ENCODE measurements at places on chromosomes 6 and 20.

DNA sequence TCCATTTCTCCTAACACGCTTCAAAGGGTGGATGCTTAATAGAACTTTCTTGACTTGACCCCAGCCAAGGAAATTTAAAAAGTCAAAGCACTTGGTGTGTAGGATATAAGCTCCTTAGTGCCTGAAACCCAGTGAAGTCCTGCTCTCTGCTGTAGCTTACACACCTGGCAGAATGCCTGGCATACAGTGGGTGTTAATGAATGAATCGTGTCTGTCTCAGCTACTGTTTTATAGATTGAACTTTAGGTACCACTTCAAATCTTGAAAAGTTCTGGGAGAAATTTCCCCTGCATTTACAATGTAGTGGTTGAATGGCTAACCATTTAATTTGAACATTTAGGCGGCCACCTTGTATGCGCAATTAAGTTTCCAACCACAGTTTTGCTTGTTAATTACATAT lies 70.5 kb upstream of the ZNF217 start:
- no peak for DNase-seq

DNA sequence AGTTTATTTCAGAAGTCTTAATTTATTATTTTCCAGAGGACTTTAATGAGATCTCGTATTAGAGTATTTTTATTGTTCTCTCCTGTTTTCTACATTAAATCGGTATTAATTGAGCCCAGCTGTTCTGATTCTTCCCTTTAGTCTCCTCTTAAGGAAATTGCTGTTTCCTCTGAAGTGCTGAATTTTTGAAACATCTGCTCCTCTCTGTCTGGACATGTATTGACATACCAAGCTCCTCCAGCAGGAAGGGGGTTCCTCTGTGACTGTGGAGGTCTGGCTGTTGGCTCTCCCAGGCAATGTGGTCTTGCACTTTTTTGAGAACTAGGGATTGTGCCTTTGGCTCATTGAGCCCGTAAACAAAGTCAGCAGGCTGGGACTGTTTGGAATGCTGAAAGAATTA lies 74.9 kb downstream of the MAP3K4 start:
- DNase-seq: no peak

GRCh38 chr20:3374296-3374695 lies 33.2 kb downstream of the DNAAF9 start:
- no peak for DNase-seq

DNA sequence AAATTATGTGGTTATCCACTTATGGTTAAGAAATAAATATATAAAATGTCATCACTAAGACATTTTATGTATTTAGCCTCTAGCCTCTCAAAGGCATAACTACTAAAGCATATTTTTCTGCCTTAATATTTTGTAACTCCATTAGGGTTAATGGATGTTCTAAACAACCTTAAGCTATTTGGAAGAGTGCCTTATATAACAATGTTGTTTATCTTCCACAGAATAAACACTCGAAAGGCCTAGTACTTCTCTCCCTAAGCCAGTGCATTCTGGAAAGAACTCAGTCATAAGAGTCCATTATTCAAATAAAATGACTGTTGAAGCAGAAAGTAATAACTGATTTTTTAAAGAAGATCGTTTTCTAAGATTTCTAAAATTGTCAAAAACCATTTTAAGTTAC lies 15.0 kb upstream of the PRIM2 start:
- no peak for DNase-seq

- no peak for DNase-seq
Measured at GRCh38 chr20:63682384-63683139, 13.9 kb upstream of the TNFRSF6B start.

- no peak for DNase-seq
Measured at GRCh38 chr6:137230547-137230946, 11.4 kb upstream of the IFNGR1 start.

DNA sequence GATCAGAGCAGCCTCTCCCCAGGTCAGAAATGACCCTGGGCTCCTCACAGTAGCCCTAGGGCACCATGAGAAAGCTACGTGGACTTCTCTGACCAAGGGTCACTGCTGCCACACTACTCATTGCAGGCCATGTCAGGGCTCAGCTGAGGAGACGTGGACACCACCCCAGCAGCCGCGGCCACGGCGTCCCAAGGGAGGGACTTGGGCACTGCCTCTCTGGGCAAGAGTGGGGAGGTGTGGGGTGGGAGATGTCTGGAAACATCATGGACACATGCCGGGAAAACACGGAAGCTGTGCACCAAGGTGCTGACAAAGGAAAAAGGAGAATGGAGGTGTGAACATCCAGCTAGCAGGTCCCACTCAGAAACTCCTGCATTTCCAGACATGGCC lies 9.0 kb downstream of the GMEB2 start:
- no peak for DNase-seq

- DNase-seq: no peak
Measured at GRCh38 chr6:42302411-42302810, 84.8 kb upstream of the MRPS10 start.

- DNase-seq: no peak
Measured at GRCh38 chr6:42727087-42727611, 4.8 kb upstream of the PRPH2 start.

GRCh38 chr20:51906049-51906448 lies 103.7 kb upstream of the SALL4 start:
- no peak for DNase-seq

DNA sequence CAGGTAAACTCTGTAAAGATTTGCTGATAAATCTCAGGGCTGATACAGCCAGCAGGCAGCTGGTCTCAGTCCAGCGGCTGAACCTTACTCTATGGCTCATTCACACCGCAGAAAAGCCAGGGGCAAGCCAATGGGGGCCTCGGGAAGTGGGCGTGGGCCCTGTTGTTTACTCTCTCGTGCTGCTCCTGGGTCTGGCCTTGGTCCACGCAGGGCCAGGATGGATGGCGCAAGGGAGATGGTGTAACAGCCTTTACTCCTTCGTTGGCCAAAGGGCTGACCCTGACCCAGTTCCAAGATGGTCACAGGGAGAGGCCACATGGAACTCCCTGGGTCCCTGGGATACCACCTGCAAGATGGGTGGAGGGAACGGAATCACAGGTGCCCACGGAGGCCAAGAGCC lies 16.2 kb downstream of the KCNK17 start:
- DNase-seq: no peak

- no peak for DNase-seq
Measured at GRCh38 chr6:93498713-93499112, 79.4 kb upstream of the EPHA7 start.

- DNase-seq: no peak
Measured at GRCh38 chr6:31401403-31401802, 2.0 kb upstream of the MICA start.

DNA sequence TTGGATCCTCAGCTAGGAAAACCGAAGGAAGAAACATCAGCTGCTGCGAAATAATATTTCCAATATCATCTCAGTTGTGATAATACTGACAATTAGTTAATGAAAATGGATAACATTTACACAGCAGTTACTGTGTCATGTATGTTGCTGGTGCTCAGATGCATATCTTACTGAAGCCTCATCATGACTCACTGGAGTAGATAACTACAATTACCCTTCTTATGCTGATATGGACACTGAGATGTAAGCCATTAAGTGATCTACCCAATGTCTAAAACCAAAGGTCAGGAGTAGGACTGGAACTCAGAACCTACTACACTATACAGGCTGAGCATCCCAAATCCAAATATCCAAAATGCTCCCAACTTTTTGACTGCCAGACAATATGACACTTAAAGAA lies 54.7 kb upstream of the LYRM2 start:
- DNase-seq: no peak

DNA sequence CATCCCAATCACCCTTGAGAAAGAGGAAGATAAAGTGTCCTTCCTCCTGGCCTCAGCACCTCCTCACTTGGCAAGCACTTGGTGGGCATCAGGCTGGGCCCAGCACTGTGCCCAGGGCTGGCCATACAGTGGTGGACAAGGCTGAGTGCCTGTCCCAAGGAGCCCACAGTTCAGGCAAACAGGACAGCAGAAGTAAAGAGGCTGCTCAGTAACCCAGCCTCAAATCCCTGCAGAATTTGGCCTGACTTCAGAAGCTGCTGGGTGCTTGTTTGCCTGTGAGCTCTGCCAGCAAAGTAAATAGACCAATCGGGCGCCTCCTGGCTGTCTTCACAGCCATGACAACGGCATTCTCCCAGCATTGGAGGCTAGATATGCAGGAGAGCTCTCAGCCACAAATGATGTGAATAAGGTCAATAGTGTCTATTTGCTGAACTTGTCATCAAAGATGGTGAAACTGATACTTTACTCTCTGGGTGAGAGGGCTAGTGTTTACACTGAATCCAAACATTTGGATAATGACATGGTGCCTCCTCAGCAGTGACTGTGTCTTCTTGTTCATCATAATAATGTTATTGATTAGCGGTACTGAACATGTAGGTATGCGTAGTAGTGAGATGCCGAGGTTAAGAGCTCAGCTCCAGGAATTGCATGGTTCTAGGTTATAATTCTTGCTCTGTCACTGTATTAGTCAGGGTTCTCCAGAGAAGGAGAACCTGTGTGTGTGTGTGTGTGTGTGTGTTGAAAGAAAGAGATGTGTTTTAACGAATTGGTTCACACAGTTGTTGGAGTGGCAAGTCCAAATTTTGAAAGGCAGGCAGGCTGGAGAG lies 36.9 kb upstream of the FANCE start:
- no peak for DNase-seq

DNA sequence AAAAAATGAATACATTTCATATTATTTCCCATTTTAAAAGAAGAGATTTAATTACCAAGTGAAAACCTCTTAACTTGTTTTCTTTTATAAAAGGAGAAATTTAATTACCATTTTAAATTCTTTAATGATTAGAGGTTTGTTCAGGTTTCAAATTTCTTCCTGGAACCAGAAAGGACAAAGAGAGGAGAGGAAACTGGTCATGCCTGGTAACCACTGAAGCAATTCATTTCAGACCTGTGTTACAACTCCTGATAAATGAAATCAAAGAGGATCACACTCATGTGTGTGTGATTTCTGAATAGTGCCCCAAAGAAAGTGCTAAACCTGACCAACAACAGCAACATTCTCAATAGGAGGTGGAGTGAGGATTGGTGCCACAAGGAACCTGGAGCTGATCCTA lies 12.6 kb upstream of the SLPI start:
- no peak for DNase-seq

GRCh38 chr20:21016751-21017150 lies 89.4 kb downstream of the LINC00237 start:
- DNase-seq: no peak

DNA sequence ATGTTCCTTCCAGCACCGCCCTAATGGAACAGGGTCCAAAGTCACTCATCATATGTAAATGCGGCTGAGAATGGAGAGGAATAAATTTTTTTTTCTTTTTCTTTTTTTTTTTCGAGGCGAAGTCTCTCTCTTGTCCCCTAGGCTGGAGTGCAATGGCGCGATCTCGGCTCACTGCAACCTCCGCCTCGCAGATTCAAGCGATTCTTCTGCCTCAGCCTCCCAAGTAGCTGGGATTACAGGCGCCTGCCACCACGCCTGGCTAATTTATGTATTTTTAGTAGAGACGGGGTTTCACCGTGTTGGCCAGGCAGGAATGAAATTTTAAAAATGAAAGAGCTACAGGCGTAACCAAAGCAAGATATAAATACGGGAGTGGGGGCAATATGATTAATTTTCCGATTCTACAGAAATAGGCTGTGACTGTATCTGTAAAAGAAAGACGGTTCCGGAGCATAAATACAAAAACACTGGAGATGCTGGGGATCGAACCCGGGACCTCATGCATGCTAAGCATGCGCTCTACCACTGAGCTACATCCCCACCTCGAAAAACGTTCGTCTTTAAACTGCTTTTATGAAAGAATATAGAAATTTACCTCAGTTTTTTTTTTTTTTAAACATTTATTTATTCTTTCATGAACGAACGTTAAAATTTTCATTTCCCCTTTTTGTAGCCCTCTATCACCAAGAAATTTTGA lies 132.2 kb downstream of the GPX5 start:
- DNase-seq: peak; percentile 42

- peak; percentile 73 for DNase-seq
Measured at GRCh38 chr6:1524040-1524480, 85.7 kb upstream of the FOXC1 start.

GRCh38 chr6:28220257-28221133 lies 4.6 kb upstream of the ZSCAN9 start:
- DNase-seq: no peak

GRCh38 chr6:20286968-20287565 lies 74.8 kb upstream of the MBOAT1 start:
- no peak for DNase-seq

- DNase-seq: no peak
Measured at GRCh38 chr6:168043848-168044415, 35.1 kb downstream of the FRMD1 start.

DNA sequence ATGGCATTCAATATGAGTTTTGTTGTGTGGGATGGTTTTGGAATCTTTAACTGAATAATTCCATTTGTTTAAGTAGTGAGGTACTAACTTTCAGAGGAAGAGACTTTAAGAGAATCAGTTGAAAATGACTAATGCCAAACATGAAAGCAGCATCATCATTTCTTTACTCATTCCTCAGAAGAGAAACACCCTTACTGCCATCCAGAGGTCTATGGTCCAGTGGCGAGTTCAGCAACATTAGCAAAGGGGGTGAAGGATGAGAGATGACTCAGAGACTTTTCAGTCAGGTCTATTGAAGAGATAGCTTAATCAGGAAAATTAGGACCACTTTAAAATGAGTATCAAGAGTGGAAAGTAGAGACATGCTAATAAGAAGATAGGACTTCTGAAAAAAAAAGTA lies 118.8 kb downstream of the COL19A1 start:
- DNase-seq: no peak

DNA sequence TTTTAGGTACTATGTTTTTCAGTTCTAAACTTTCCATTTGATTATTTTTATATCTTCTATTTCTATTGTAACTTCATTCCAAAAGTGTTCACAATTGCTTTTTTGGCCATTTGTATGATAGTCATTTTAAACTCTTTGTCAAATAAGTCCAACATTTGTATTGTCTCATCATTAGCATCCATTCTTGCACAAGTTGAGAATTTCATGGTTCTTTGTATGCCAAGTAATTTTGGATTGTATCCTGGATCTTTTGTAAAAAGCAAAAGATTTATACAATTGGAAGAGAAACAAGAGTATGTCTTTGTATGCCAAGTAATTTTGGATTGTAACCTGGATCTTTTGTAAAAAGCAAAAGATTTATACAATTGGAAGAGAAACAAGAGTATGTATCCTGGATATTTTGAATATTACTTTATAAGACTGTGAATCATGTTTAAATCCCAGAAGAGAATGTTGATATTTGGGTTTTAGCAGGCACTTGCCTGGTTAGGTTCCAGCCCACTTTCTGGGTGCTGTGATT lies 36.9 kb upstream of the NT5E start:
- no peak for DNase-seq

GRCh38 chr6:97029056-97029455 lies 104.5 kb downstream of the KLHL32 start:
- no peak for DNase-seq

GRCh38 chr6:170028629-170029345 lies 262.1 kb downstream of the DLL1 start:
- peak; percentile 39 for DNase-seq
